ENCODE measurements at places on chromosomes 6 and 20.
A peak's percentile ranks its signal among the peaks of the same experiment; 100 is the strongest.

- no peak for DNase-seq
These were observed 59.7 kb downstream of the TFAP2A start for GRCh38 chr6:10355115-10355702.

DNA sequence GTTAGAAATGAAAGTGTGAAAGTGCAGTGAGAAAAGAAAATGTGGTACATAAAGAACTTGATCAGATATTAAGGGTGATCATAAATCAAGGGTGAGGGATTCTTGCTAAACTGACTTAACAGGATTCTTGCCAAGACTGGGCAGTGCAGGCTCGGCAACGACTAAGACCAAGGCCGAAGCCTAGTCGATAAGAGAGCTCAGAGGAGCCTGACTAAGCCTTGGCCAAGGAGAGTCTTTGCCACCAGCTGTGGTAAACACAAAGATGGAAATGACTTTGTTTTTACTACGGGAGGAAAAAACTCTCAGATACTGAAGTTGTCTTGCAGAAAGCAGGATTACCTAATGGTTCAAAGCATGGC is 196.6 kb downstream of the LY86 start:
- DNase-seq = no peak

DNA sequence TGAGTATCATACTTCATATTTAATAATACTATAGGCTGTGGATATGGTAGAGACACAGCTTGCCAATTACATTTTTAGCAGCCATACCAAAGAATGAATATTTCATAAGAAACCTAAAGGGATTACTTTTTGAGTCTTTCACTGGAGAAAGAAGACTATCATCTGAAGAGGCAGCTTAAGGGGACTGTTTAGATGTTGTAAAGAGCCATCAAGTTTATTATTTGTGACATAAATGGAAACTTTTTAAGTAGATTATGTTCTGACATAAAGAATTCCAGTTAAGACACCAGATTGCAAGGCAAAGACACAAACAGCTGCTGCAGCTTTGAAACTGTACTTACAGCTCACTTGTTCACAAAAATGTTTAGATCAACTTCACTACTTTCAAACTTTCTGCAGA is 429.4 kb downstream of the TFAP2A start:
- no peak for DNase-seq

GRCh38 chr6:139539852-139540251 is 165.4 kb upstream of the CITED2 start:
- DNase-seq = peak; percentile 99

- no peak for DNase-seq
These were observed 29.2 kb upstream of the CEP85L start for GRCh38 chr6:118680452-118681095.

- peak; percentile 88 for DNase-seq
These were observed 2.9 kb upstream of the RAB22A start for GRCh38 chr20:58306421-58307261.

DNA sequence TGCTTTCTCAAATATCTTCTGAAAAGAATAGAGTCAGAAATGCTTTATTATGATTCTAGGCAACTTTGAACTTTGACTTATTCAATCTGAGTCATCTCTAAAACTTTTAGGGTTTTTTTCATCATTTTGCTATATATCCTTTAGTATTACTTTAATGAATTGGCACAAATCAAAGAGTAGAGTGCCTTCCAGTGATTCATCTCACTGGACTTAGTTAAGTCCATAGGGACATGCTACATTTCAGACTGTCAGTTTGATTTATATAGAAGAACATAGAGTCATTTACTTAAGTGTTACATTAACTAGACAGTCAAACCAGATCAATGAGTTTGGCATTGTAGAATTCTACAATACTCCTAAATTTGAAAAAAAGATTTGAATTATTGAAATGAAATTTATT is 1235.7 kb upstream of the MAP3K7 start:
- no peak for DNase-seq

GRCh38 chr6:169380493-169380892 is 126.8 kb upstream of the THBS2 start:
- DNase-seq = no peak

GRCh38 chr6:166467436-166468000 is 84.8 kb upstream of the MPC1 start:
- DNase-seq = no peak

GRCh38 chr20:53929974-53930650 is 140.3 kb downstream of the BCAS1 start:
- no peak for DNase-seq

DNA sequence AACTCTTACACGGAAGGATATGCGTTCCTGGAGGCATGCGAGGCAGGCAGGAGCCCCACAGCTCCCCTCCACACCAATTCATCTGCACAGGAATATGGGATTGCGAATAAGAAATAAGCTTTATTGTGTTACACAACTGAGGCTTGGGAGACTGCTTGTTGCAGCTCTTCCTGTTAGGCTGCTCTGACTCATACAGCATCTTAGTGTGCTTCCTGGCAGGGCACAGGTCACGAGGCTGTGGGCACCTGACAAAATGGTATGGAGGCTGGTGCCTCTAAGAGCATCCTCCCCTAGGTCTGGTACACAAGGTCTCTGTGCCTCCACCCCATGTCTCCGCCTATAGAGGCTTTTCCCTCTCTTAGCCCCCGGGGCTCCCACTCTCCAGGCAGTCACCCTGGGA is 6.8 kb downstream of the SLC22A3 start:
- DNase-seq = peak; percentile 75

DNA sequence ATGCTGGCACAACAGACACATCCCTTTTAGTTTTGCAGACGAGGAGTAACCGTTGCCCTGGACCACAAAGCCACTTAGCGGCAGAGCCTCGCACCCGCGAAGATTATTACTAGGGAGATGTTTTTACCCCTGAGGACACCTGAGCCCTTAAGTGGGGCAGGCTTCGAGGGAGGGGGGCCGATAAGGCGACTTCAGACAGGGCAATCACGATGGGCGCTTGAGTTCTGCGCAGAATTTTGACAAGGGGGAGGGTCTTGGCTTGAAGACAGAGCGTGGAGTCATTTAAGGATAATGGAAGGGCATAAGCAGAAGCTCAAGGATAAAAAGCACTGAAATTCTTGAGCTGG is 650 bp upstream of the TTK start:
- DNase-seq = no peak

- no peak for DNase-seq
These were observed 275.0 kb downstream of the CBLN4 start for GRCh38 chr20:55730321-55730720.

DNA sequence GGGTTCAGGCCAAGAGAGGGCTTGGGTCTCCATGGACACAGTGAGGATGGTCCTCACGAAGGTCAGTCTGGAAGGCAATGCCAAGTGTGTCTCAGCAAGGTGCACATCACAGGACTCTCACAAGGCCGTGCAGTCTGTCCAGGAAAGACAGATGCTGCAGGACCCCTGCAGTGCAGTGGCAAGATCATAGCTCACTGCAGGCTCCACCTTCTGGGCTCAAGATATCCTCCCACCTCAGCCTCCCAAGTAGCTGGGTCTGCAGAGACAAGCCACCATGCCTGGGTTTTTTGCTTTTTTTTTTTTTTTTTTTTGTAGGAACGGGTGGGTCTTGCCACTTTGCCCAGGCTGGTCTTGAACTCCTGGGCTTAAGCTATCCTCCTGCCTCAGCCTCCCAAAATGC is 26.4 kb downstream of the ZMYND8 start:
- no peak for DNase-seq

DNA sequence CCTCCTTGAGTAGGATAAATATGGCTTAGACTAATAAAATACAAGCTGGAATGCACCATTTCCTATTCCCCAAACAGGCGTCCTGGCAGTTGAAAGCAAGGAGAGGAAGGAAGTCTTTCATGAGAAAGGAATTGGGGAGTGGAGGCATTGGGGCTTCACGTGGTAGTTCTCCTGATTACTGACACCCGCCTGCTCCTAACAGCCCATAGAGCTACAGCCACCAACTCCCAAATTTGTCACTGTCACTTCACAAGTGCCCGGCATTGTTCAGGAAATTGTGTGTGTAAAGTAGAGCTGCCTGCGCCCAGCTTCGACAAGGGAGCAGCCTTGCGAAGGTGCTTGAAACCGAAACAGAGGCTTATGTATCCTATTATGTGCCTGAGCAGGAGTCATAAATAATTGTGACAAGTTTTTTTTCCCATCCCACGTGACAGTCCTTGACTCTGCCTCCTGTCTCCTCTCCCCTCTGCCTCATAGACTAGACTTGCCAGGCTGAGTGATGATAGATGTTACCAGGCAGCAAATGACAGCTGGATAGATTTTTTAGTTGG is 301.7 kb upstream of the ZFP64 start:
- peak; percentile 43 for DNase-seq

GRCh38 chr6:87700397-87701343 is 1.4 kb downstream of the AKIRIN2 start:
- DNase-seq = no peak

GRCh38 chr20:40948465-40949267 is 80.0 kb upstream of the TOP1 start:
- DNase-seq = no peak

- DNase-seq = peak; percentile 85
These were observed 243.1 kb downstream of the ALDH8A1 start for GRCh38 chr6:134706806-134707205.

GRCh38 chr20:25538838-25539665 is 46.3 kb downstream of the NINL start:
- no peak for DNase-seq

- DNase-seq = no peak
These were observed 57.0 kb upstream of the GNRH2 start for GRCh38 chr20:2986466-2986865.

GRCh38 chr6:169376458-169376857 is 122.8 kb upstream of the THBS2 start:
- no peak for DNase-seq

DNA sequence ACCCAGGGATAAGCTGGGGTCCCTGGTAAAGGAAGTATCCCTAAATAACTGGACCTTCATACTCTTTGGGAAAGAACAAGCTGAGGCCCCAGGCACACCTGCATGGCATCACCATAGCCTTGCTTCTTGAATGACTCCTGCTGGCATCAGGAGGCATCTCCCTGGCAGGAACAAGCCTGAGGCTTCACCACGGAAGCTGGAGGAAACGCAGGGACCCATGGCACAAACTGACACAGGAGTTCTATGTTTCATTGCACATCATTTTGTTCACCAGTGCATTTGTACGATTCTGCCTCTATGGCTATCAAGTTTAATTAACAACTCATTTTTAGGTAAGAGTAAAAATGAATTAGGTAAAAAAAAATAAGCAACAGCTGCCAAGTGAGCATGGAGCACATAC is 619 bp upstream of the PDE7B start:
- no peak for DNase-seq

GRCh38 chr20:58903614-58904013 is 51.1 kb downstream of the GNAS start:
- no peak for DNase-seq

- no peak for DNase-seq
These were observed 198.0 kb upstream of the RAB32 start for GRCh38 chr6:146345598-146345997.

DNA sequence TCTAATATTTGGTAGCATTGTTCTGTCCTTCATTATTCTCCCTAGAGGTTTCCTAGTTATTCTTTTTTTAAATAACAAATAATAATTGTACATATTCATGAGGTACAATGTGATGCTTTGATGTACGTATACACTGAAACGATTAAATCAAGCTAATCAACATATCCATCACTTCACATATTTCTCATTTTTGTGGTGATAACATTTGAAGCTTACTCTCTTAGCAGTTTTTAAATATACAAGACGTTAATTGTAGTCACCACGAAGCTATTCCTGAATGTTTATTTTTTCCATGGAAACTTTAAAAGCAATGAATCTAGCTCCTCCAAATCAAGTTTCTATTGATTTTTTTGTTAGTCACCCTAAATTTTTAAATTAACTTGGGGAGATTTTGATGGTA is 116.5 kb upstream of the PRND start:
- no peak for DNase-seq

GRCh38 chr20:47854687-47855212 is 69.5 kb upstream of the SULF2 start:
- DNase-seq = peak; percentile 8

DNA sequence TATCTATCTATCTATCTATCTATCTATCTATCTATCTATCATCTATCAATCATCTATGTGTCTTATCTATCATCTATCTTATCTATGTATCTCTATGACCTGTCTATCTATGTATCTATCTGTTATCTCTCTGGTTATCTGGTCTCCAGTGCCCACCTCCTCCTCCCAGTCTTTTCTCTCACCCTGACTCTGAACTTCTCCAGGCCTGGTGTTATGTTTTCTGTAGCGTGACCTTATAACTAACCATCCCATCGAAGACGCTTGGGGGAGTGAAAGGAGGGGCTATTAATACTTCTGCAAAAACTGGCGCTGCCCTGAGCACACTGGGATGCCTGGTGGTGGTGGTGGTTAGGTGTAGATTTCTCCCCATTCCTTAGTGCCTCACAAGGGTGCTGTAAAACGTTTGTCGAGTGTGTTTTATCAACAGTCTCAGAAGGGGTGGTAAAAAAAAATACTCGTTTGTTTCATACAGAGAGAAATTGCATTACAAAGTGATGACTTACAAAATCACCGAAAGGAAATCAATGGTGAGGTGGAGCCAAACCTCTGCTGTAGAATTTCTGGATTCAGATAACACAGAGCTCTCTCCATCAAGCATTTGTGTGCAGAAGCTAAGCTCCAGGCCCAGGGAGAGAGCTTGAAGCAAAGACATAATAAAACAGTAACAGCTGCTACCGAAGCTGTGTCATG is 156.2 kb downstream of the BCAS1 start:
- DNase-seq = no peak

- no peak for DNase-seq
These were observed 3.2 kb downstream of the IRF4 start for GRCh38 chr6:394641-395289.

- peak; percentile 24 for DNase-seq
These were observed 16.9 kb upstream of the PTCRA start for GRCh38 chr6:42898891-42899361.

DNA sequence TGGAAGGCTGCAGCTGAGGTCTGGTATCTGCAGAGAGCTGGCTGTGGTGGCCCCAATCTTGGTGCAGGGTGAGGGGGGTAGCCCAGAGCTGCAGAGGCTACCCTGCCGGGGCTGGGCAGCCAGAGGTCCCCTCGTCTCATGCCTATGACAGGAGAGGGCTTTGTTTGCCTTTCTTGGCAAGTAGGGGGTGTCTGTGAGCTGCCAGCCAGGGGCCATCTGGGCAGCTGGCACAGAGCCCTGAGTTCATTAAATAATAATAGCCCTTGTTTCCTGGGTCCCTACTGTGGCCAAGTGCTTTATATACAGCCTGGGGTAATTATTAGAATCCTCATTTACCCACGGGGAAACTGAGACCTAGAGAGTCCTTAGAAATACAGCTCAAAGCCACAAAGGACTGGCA is 66.6 kb downstream of the EZR start:
- DNase-seq = no peak

All from NCI-H226 (cell line).